Endothelial cell of umbilical vein (primary cell): ENCODE measurements at places on chromosomes 16 and 17. TPM values are rescaled to one million over a fixed set of nuclear protein-coding genes. Genes with fewer than 3 reads are reported as not detected.

Gene GID4
- polyA plus RNA-seq, result 5.9 and 6.4 TPM in 2 replicates

Gene ALDOA
- 871 and 972 TPM in 2 replicates for polyA plus RNA-seq

Gene TMEM100
- polyA plus RNA-seq, result 0.05 TPM in 1 of 2 replicates, not detected in the other

Gene KCNH4
- polyA plus RNA-seq, result 0.06 and 0.11 TPM in 2 replicates

Gene ZSCAN10
- 0.08 TPM in 1 of 2 replicates, not detected in the other for polyA plus RNA-seq

Gene SLX1B
- 44.4 and 83.7 TPM in 2 replicates for polyA plus RNA-seq

Gene FAM20A
- polyA plus RNA-seq, result not detected in 2 replicates

Gene TIGD7
- 1.1 TPM in 2 replicates for polyA plus RNA-seq

DNA sequence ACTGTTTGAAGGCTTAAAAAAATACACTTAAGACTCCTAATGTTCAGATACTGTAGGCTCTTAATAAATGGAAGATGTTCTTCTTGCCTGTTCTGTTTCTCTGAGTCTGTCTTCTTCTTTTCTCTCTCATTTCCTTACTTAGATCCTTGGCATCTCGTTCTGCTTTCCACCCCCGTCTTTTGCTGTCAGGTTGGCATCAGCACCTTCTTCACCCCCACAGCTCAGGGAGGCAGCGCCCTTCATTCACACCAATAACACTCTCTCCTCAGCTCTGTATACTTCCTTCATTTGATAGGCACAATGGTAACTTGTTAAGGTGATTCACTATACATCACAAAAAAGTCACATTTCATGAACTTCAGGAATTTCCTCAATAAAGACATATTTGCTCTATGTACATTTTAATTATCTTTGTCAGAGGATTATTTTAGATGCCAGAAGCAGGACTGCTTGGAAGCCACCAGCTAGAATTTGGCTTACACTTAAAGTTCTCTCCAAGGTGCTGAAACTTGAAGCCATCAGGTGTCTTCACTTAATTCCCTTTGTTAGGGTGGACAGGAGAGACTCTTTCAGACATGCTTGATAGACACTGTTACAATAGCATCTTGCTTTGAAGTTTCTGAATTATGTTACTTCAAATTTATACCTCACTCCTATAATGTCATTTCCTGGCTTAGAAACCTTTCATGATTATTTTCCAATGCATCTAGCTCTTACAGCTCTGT, 670.1 kb upstream of the C16orf82 start:
- DNase-seq, result no peak

DNA sequence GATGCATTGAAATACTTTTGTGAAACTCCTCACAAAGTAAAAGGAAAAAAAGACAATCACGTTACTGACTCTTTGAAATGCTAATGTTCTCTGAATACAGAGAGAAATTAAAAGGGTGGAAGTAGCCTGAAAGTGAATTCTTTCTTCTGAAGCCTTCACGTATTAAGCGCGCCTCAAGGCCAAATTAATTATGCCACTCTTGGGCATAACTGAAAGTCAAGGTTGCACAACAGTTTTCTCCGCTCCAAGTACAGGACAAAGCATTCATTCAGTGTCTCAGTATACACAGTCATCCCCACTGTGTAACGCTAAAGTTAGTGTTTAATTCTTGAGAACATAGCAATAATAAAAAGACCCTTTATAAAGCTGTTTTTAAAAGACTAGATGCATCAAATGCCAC, 21.5 kb downstream of the PARN start:
- DNase-seq, result no peak

DNA sequence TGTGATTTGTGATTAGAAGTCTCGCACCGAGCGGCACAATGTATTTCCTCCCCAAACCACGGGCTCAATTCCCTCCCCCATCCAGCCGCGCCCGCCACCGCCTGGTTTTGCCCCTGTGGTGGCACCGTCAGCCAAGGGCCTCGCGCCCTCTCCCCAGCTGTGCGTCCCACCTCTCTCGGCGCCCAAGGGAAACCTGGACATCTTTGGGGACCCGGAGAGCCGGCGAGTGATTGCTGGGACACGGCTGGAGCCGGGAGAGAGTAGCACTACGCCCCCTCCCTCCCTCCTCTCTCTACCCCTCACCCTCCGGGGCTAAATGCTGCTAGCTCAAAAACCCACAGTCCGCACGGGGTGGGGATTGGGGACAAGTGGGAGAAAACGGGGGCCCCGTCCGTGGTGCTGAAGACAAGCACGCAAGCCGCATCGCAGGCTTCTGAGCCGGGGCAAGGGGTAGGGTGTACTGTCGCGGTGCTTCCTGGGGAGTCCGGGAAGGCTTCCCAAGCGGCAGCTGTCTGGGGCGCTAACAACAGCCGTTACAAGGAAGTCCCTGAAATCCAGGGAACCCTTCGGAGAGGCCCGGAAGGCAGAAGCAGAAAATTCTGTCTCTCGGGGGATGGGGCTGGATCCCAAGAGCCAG, 1.4 kb downstream of the CBLN1 start:
- no peak for DNase-seq

DNA sequence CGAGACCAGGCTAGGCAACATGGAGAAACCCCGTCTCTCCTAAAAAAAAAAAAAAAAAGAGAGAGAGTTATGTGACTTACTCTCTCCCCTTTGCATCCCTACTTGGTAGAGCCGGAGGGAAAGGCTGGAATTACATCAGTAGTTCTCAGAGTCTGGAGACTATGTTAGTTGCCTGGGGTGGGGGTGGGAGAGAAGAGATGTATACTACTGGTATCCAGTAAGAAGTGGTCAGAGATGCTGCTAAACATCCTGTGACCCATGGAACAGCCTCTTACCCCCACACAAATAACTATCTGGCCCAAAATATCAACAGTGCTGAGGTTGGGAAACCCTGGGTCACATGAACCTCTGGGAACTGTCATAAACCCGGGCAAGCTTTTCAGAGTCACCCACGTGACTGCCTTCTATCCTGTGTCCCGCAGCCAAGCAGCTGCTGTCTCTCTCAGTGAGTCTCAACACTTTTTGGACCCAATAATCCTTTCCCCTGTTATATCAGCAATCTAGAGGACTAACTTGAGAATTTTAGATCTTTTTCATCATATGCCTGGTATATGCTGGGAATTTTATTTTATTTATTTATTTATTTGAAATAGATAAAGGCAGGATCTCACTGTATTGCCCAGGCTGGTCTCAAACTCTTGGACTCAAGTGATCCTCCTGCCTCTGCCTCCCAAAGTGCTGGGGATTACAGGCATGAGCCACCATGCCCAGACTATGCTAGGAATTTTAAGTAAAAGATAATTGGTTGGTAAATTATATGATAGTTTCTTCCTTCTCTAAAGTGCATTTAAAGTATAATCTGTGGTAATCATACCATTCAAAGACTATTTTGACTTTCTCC, 8.7 kb downstream of the EIF1 start:
- no peak for DNase-seq

DNA sequence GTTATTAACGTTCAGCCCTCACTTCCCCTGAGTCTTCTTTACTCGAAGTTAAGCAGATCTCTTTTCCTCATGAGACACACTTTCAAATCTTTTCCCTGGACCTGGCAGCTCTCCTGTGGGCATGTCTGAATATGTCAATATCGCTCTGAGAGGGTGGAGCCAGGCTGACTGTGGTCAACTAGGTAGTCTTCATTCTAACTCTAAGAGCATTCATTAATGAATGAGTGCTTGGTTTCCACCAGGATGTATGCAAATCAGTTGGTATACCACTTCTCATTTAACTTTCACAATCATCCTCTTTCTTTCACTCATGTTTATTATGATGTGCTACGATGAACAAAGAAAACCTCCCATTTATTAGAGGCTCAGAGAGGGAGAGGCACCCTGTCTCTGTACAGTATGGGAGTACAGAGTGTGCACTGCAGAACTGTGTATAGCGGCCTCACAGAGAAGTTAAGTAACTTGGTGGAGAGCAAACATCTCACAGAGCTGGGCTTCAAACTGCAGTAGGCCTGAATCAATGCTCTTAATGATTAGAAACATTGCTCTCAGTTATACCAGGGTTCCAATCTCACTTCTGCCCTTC, 39.9 kb downstream of the OTOA start:
- DNase-seq, result no peak

GRCh38 chr16:12682432-12683165, 121.1 kb downstream of the CPPED1 start:
- DNase-seq, result no peak

- peak; percentile 83 for DNase-seq
These were observed 5.0 kb upstream of the ALDH3A1 start for GRCh38 chr17:19753051-19753509.

- DNase-seq, result no peak
These were observed 16.4 kb downstream of the KRT23 start for GRCh38 chr17:40921026-40921425.

GRCh38 chr17:82236142-82236971, 7.5 kb downstream of the SLC16A3 start:
- peak; percentile 45 for DNase-seq

DNA sequence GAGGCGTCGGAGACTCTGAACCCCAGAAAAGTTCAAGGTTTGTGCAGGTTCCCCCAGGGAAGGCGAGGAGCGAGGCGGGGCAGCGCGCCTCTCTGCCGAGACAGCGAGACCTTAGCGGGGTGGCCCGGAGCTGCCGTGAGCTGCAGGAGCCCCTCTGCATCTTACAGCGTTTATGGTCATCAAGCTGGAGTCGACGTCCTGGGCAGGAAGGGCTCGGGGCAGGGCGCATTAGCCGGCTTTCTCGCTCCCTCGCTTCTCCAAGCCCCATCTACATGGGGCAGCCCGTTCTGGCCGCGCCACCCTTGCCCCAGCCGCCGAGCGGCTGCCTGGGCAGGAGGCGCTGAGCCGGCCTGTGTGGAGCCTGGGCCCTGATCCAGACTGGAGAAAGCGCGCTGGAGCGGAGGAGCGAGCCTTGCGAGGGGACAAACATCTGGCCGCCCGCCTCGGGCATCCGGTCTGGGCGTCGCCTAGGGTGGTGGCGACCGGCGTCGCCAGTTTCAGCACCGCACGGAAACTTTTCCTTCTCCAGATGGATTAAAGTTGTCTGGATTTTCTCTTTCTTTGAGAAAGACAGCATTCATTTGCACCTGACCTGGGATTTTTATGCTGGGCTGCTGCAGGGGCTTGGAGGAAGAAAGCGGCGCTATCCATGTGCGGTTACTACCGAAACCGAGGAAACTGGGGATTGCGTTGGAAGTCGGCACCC, 750 bp downstream of the TMEM132E start:
- DNase-seq, result peak; percentile 12

- no peak for DNase-seq
These were observed 49.7 kb upstream of the PMFBP1 start for GRCh38 chr16:72221630-72222024.

- no peak for DNase-seq
These were observed 122.3 kb downstream of the ABCC1 start for GRCh38 chr16:16071631-16072244.

- DNase-seq, result peak; percentile 69
These were observed 1.3 kb upstream of the RAB40C start for GRCh38 chr16:588639-588888.

DNA sequence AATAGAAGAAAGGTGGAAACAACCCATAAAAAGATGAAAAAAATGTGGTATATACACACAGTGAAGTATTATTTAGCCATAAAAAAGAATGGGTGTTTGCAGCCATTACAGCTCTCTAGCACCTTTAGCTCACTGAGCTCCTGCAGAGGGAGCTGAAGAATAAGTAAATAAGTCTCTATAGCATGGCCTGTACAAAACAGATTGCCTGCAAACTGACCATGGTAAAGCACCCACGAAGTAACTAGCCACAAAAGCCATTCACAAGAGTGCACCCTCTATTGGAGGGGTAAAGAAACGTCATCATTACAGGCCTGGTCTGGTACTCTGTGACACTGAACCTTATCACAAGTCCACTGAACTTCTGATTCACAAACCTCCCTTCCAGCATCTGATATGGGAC, 76.3 kb downstream of the USP32 start:
- DNase-seq, result no peak

GRCh38 chr16:9906218-9906617, 276.0 kb downstream of the GRIN2A start:
- DNase-seq, result no peak

GRCh38 chr17:38916771-38917170, 8.6 kb upstream of the LASP1NB start:
- no peak for DNase-seq

DNA sequence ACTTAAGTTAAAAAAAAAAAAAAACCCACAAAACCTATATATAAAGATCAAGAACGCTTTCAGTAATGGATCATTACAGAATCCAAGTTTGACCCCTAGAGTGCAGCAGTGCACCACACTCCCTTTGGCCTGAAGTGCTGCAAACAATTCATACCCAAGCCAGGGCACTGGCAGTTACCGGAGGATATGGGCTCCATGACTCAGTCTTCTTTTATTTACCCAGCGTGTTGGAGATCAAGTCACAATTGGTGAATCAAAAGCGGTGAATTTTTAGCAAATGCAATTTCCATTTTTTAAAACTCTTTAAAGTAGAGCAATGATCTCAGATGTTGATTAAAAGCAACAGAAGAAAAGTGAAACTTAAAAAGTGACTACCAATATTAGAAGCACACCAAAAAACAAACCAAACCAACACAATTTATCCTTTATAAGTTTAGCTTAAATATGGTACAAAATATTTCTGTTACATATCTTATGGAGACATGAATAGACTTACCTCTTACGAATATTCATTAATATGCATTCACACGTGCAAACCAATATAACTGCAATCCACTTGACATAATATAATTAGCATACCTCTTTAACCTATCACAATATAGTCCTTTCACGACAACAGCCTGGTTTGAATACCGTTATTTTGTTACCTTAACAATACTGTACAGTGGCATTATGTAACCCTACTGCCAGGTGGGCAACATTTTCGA, 46.3 kb downstream of the ZNF652 start:
- peak; percentile 94 for DNase-seq

DNA sequence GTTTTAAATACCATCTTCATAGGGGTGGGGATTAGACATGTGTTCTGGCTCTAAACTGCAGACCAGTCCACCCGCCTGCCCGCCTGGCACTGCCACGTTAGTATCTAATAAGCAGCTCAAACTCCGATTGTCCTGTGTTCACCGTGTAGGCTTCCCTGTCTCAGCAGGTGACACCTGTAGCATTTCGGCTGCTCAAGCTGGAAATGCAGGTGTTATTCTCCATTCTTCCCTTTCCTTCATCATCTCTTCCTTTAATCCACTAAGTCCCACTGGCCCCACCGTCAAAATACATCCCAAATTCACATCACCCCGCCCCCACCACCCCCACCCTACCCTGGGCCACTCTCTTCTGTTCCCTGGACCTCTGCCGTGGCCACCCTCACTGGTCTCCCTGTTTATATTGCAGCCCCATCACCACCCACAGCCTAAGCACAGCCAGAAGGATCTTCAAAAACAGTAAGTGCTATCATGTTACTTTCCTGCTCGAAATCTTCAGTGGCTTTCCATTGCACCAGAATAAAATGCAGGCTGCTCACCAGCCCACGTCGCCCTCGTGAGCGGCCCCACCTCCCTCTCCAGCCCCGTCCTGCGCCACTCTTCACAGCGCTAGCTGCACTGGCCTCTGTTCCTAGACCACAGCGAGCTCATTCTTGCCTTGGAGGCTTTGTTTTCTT, 65.1 kb downstream of the RTN4RL1 start:
- no peak for DNase-seq

- DNase-seq, result peak; percentile 69
These were observed 18.6 kb upstream of the PITPNM3 start for GRCh38 chr17:6574687-6575595.
